ENCODE measurements at places on chromosomes 11 and 22. TPM values are rescaled to one million over a fixed set of nuclear protein-coding genes. Genes with fewer than 3 reads are reported as not detected.
A peak's percentile ranks its signal among the peaks of the same experiment; 100 is the strongest.

Gene FXYD6
- 0.17 TPM for total RNA-seq

DNA sequence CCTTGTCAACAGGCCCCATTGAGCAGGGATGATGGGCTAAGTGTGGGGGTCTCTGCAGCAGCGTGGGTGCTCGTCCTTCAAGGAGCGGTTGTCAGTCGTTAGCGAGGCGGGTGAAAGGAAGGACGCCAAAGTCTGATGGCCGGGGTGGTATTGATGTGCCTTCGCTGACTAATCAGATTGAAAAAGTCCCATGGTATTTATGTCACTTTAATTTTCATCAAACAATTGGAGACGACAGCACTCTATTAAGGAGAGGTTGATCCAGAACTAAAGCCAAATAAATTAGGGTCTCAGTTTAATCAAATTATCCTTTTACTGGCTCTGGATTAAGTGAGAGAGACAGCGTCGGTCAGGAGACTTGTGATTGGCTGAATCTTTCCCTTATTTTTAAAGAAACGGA, 9.6 kb downstream of the HTATIP2 start:
- DNase-seq, result no peak
- H3K4me1 ChIP-seq, result peaks cover 16% of the 10 kb centered on the region
- peaks cover 36% of the 10 kb centered on the region for H3K36me3 ChIP-seq

- H3K4me1 ChIP-seq, result peaks cover 59% of the 10 kb centered on the region
- no peaks in the 10 kb centered on the region for H3K27me3 ChIP-seq
- no peak for DNase-seq
- peak overlapping the region; percentile 39 for H3K27ac ChIP-seq
- peak overlapping the region; percentile 46 for H3K4me3 ChIP-seq
Observed at GRCh38 chr11:108726077-108726800, 61.4 kb downstream of the DDX10 start.

Gene CHRNA10
- 1.9 TPM for total RNA-seq

Gene CADM1
- 1.7 TPM for total RNA-seq

DNA sequence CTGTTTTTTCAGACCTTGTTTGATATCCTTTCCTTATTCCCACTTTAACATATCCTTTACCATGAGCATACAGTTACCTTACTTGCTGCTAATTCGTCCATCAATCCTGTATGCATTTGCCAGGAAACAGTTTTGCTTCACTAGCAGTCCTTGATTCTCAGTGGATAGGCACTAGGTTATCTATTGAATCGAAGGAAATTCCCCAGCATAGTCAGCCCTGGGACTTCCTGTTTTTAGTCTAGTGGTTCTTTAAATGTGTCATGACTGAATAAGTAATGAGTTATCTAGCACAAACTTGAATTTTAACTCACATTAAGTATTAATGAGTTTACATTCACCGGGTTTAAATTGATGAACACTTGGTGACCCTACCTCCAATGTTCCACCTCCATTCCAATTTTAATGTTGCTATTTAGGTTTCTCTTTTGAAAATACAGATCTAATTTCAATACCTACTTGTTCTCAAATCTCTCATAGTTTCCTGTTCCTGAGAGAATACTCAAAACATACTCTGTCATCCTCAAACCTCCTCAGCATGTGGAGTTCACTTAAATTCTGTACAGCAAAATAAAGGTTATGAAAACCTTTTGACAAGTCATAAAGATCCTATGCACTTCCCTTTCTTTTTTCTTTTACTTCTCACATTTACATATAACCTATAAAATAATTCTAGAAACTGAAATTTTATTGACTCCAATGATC, 1375.1 kb upstream of the TENM4 start:
- no peak for DNase-seq
- no peak overlapping the region for H3K27ac ChIP-seq
- H3K27me3 ChIP-seq, result no peaks in the 10 kb centered on the region

Gene SLC37A2
- total RNA-seq, result 1.0 TPM

Gene HORMAD2
- total RNA-seq, result 0.12 TPM

GRCh38 chr22:30335236-30335635, 8.5 kb upstream of the TBC1D10A start:
- no peak overlapping the region for H3K27ac ChIP-seq
- DNase-seq, result no peak
- H3K4me3 ChIP-seq, result no peak overlapping the region
- H3K27me3 ChIP-seq, result no peaks in the 10 kb centered on the region

Gene BEST1
- 4.1 TPM for total RNA-seq

DNA sequence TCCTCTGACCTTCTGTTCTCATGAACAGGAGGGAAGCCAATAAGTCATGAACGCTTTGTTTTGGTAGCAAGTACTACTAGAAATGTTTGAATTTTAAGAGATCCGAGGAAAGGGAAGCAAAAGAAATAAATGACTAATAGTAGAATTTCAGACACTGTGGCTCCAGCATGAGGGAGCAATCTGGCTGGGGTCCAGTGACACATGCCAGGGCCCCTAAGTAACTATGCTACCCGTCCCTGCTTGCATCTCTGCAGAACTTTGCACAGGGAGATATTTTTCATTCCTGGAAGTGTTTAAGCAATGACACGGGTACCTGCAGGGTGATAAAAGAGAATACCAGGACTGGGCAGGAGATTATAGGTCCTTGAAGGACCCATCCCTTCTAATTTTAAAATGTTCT, 7.3 kb upstream of the ADAMTS8 start:
- H3K4me3 ChIP-seq, result peak overlapping the region; percentile 10
- peaks cover 27% of the 10 kb centered on the region for H3K27me3 ChIP-seq
- no peaks in the 10 kb centered on the region for H3K36me3 ChIP-seq
- peaks cover 13% of the 10 kb centered on the region for H3K4me1 ChIP-seq
- H3K27ac ChIP-seq, result no peak overlapping the region

DNA sequence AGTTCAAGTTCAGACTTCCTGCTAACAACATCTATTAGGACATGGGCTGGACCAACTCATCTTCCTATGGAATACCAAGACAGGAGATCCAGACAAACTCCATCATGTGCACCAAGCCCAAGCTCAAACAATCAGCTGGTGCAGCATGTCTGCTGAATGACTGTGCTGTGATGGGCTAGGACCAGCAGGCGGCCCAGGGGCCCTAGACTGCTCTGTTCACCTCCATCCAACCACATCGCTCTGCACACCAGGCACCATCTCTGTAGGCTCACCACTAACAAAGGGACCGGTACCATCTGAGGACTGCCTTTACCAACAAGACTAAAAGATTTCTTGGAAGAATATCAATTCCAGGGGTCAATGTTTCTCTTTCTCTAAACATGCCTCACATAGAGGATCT, 10.3 kb downstream of the BRD1 start:
- no peak overlapping the region for H3K4me3 ChIP-seq
- peaks cover 19% of the 10 kb centered on the region for H3K36me3 ChIP-seq
- H3K27me3 ChIP-seq, result no peaks in the 10 kb centered on the region
